Thoracic aorta (tissue), 2 donors: ENCODE measurements at places on chromosomes 12 and 14. TPM values are rescaled to one million over a fixed set of nuclear protein-coding genes. Genes with fewer than 3 reads are reported as not detected.

Gene TAS2R14
- 1.9 TPM for total RNA-seq

Gene VRTN
- not detected for total RNA-seq

Gene PLCZ1
- total RNA-seq: not detected

Gene DHRS2
- total RNA-seq: not detected

Gene GPR135
- total RNA-seq: 13.8 TPM

Gene TRPV4
- 5.7 TPM for total RNA-seq

Gene SOAT2
- 0.81 TPM for total RNA-seq

Gene AICDA
- total RNA-seq: not detected

Gene TRHDE
- 3.5 TPM for total RNA-seq

Gene SDR9C7
- 0.27 TPM for total RNA-seq

Gene KRT71
- not detected for total RNA-seq

Gene DIO2
- 13.0 TPM for total RNA-seq

Gene IFNG-AS1
- total RNA-seq: 0.92 TPM

Gene OTUB2
- total RNA-seq: 0.71 TPM

Gene NID2
- total RNA-seq: 33.3 TPM

Gene ARID2
- 30.5 TPM for total RNA-seq

Gene DYNC1H1
- total RNA-seq: 555 TPM

Gene KRT82
- not detected for total RNA-seq

Gene ADAMTS20
- not detected for total RNA-seq

Gene TAS2R46
- total RNA-seq: 3.0 TPM

Gene KLRC1
- total RNA-seq: not detected
